NCI-H460 (cell line): ENCODE measurements at places on chromosomes 11 and 22.

- no peak for DNase-seq
These were observed 140.0 kb downstream of the CHST1 start for GRCh38 chr11:45525393-45525792.

- no peak for DNase-seq
These were observed 812.2 kb downstream of the LRRC4C start for GRCh38 chr11:40647295-40647694.

DNA sequence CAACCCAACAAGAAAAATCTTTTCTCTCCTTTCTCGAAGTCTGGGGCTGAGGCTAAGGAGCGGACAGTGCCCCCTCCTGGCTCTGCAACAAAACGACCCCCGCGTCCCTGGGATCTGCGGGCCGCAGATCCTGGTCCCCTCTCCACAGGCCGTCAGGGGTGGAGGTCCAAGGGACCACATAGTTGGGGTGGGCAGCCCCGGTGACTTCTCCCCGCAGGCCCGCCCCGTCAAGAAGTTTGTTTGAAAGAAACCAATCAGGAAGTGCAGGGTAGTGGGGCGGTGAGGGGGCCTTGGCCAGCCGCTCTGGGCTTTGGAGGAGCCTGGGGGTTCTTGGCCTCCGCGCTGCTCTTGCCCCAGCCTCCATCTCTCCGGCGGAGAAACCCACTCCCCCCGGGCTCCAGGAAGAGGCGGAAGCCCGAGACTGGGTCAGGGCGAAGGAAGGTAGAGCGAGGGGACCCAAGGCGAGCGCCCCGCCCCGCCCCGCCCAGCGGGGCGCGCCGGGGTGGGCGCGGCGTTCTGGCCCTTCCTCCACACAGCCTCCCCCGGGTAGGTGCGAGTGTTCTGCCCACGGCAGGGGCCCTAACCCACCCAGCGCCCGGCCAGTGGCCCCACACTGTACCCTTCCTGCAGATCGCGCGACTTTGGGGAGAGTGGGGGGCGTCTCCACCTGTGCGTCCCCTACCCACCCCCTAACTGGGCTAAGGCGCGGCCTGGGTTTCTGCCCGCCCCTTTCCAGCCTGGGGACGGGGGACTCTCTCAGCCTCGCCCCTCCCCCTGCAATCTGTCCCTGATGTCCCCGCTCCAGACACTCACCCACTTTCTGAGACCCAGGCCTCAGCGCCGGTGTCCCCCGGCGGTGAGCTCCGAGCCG is 1.3 kb downstream of the TP53I11 start:
- DNase-seq: no peak

DNA sequence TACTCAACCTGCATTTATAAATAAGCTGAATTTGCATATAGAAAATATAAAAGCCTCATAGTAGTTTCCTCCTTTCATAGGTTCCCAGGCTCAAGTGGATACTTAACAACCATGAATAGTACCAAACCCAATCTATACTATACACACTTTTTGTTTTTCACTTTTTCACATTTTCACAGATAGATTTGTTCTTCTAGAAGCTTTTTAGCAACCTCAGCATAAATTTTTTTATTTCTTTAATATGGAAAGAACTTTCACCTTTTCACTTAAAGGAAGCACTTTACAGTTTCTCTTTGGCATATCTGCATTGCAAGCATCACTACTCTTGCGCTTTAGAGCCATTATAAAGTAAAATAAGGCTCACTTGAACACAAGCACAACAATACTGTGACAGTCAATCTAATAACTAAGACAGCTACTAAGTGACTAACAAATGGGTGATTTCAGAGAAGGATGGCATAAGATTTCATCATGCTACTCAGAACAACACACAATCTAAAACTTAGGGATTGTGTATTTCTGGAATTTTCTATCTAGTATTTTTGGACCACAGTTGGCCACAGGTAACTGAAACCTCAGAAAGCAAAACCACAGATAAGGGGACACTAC is 1063.6 kb downstream of the FAM181B start:
- DNase-seq: no peak

- DNase-seq: no peak
These were observed 10.0 kb upstream of the TREH start for GRCh38 chr11:118689503-118689851.

GRCh38 chr11:119120639-119121007 is 757 bp upstream of the HINFP start:
- DNase-seq: no peak

DNA sequence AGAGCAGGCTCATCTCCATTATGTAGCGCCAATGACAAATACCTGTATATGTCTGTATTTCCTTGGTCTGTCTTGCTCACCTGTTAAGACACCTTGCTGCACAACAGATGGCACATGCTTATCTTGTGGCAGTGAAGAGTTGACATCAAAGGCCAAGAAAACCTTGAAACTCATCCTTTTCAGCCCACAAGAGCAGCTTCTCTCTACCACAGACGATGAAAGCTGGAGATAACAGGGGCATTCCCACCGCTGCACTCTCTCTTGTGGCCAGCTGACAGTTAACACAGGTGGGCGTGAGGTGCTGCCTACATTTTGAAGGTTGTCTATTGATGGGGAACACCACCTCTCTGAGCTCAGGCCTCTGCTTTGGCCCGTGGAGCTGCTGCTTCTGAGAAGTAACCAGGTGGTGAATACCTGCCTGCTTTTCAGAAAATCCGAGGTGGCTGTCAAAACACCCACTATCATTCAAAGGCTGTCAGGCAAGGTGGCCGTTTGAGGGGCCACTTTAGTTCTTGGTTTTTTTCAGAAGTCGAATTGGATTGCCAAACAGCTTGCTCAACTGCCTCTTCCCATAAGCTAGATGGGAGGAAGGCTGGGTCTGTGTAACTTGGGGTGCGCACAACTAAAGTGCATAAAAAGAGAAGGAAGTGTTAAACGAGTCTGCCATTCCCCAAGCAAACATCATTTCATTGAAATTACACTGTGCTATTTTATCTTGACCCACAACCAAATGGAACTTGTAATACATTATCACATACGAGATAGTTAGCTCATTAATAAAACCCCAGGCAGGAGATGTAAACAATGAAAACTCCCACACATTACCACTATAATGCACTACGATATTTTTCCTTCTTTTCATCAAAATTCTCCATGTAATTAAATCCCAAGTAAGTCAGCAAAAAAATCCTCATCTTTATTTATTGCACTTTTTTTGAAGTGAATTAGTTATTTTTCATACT is 87.1 kb upstream of the RAG2 start:
- no peak for DNase-seq

GRCh38 chr11:70341881-70342429 is 56.4 kb upstream of the CTTN start:
- no peak for DNase-seq

DNA sequence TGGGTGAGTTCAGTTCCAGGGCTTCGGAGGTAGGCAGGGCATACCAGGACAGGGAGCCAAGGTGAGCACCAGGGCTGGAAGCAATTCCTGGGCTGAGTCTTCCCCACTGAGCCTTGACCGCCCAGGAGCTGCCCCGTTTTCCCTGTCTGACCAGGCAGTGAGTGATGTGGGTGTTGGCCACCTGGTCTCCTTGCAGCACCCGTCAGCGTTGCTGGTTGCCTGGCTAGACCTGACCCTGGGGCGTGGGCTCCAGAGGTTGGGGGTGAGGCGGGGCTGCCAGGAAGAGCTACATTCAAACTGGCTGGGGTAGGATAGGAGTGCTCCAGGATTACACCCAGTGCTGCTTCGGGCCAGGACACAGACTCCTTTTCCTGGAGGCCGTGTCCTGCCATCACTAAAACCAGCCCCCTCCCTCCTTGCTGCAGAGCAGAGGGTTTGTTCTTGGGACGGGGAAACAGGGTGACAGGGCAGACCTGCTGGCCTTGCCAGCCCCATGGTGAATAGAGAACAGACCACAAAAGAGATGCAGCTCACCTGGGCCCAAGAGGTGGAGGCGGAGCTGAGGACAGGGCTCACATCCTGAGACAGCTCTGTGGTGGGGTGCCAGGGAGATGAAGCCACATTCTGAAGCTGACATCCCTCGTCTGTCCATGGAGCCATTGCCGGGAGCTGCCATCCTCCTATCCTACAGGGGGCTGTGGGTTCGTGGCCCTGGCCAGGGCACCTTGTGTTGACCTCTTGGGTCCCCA is 14.2 kb downstream of the INCENP start:
- DNase-seq: no peak
